ENCODE measurements at places on chromosomes 12 and 14.

GRCh38 chr12:47383942-47384341, 304.2 kb upstream of the AMIGO2 start:
- DNase-seq, result peak; percentile 40

GRCh38 chr12:52975820-52976573, 27.1 kb downstream of the KRT18 start:
- peak; percentile 52 for DNase-seq

DNA sequence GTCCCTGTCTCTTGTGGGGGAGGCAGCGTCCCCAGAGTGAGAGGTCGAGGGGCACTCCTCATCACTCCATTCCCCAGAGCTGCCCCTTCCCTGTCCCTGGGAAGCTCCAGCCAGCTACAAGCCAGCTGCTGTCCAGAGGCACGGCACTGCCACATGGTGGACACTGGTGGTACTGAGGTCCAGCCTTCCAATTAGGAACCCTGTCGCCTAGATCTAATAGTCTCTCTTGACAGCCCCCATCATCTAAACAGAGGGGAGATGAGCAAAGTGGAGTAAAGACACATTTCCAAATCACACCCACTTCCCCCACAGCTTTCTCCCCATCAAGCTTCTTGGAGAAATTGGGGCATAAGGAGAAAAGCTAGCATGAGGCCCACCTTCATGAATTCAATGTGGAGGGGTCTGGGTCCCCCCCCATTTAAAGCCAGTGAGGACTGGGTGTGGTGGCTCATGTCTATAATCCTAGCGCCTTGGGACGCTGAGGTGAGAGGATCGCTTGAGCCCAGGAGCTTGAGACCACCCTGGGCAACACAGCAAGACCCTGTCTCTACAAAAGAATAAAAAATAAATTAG, 2.1 kb upstream of the INHBE start:
- peak; percentile 79 for DNase-seq

DNA sequence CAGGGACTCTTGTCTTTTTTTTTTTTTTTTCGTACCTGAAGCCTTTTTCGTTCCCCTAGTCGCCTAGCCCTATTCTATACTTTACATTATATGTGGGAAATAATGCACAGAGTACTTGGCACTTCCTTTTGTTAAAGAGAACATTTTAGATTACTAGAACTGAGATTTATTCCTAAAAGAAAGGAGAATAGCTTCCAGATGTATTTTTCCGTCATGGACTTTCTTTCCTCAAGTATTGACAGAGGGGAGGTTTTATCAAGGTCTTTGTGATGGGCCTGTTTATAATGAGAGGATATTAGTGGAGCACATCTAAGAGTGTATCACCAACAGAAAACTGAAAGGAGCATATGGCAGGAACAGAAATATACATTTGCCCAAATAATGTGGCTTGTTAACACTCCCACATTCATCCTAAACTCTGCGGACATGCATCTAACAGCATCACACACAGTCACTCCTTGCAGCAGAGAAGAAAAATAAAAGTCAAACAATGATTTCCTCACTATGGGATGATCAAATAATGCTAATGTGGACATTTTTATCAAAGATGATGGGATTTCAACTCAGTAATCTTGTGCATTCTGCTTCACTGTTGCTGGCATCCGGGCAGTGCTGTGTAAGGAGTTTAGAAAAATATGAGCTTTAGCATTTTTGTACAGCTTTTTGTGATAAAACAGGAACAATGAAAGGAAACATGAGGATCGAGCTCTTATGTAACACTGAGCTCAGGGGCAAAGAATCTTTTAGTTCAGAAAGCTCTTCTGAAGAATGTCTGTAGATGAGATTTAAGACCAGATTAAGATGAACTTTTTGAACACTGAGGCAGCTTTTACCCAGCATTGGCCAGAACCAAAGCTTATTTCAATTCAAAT, 183.1 kb downstream of the EGLN3 start:
- DNase-seq, result peak; percentile 59

DNA sequence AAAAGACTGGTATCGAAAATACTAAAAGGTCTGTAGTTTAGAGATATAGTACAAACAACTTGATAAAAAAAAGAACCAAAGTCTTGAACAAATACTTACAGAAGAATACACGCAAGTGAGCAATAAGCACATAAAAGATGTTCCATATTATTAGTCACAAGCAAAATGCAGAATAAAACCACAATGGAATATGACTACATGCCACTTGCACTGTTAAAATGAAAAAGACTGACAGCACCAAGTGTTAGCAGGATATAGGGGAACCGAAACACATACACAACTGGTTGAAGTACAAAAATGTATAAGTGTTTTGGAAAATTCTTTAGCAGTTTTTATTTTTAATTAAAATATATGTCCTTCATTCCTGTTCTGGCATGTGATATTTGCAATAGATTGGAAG, 3.6 kb downstream of the CLEC2A start:
- DNase-seq, result no peak

DNA sequence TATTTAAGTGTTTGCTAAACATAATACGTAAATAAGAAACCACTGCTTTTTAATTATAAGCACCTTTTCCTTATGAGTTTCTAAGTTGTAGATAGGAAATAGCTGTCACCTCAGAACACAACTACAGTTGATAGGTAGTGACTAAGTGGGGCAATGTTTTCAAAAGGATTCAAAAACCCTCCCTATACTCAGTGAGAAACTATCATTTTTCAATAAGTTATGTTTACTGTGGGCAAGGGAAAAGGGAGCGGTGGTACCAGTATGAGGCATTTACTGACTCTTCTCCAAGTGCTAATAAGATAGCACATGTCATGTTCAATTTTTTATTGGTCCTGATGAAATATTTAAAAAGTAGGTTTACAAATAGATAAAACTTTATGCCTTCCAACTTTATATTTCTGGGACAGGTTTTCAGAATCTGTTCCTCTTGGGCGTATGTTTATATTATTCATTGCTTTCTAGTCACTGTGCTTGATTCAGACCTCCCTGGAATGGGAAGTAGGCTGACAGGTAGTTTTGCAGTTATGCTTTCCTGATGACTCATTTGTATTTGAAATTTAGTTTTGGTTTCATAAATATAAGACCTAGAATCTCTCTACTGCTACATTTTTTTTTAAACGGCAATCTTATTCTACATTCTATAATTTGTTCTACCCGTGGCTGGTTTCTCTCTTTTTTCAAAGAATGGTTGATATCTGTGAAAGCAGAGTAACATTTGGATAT, 153.1 kb downstream of the TMEM117 start:
- DNase-seq, result no peak

GRCh38 chr12:25830456-25830855, 128.0 kb upstream of the RASSF8 start:
- peak; percentile 92 for DNase-seq

- peak; percentile 64 for DNase-seq
These were observed 37.5 kb downstream of the EMP1 start for GRCh38 chr12:13233830-13234641.

GRCh38 chr12:116263844-116264243, 13.6 kb downstream of the MED13L start:
- DNase-seq, result no peak

GRCh38 chr14:73802431-73803188, 49.0 kb upstream of the PTGR2 start:
- no peak for DNase-seq

- no peak for DNase-seq
These were observed 32.7 kb downstream of the TSPAN11 start for GRCh38 chr12:30959110-30959710.

DNA sequence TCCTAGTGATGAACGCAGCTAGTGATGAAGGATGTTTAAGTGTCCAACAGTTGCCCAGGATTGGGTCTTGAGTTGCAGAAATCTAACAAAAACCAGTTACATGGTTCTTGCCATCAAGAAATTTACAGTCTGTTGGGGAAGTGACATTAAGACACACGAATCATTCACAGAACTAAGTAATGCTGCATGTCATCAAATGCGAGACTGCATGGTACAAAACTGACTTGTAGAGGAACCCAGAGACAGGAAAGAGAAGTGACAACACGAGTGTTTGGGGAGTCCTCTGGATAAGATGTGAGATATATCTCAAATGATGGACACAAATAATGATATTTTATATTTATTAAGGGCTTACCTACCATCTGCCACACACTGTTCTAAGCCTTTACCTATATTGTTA, 6.1 kb upstream of the SYNE3 start:
- DNase-seq, result no peak

GRCh38 chr12:12586879-12587675, 24.4 kb upstream of the DUSP16 start:
- no peak for DNase-seq

DNA sequence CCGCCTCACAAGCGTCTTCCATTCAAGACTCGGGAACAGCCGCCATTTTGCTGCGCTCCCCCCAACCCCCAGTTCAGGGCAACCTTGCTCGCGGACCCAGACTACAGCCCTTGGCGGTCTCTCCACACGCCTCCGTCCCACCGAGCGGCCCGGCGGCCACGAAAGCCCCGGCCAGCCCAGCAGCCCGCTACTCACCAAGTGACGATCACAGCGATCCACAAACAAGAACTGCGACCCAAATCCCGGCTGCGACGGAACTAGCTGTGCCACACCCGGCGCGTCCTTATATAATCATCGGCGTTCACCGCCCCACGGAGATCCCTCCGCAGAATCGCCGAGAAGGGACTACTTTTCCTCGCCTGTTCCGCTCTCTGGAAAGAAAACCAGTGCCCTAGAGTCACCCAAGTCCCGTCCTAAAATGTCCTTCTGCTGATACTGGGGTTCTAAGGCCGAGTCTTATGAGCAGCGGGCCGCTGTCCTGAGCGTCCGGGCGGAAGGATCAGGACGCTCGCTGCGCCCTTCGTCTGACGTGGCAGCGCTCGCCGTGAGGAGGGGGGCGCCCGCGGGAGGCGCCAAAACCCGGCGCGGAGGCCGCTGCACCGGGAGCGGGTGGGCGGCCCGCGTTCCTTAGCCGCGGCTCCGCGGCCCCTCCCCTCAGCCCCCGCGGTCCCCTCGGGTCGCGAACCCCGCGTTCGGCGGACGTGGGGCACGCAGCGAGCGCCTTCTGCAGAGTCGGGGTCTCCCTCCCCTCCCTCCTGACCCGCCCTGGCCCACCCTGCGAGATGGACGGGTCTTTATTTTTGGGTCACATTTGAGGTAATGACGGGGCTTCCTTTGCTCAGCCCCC, at the start of gene UBC:
Gene UBC (minus strand): TSS at position 259 of the 847 bp plus-strand sequence. CDS start 879 bp downstream, outside the sequence.
- peak; percentile 91 for DNase-seq

DNA sequence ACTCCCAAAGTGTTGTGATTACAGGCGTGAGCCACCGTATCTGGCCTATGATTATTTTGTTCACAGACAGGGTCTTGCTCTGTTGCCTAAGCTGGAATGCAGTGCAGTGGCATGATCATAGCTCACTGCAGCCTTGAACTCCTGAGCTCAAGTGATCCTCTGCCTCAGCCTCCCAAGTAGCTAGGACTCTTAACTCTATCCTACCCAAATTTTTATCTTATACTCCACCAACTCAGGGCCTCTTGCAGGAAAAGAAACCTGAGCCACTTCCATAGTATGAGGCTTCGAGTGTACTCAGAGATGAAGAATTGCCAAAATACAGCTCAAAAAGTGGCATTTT, 828 bp downstream of the MMAB start:
- no peak for DNase-seq

DNA sequence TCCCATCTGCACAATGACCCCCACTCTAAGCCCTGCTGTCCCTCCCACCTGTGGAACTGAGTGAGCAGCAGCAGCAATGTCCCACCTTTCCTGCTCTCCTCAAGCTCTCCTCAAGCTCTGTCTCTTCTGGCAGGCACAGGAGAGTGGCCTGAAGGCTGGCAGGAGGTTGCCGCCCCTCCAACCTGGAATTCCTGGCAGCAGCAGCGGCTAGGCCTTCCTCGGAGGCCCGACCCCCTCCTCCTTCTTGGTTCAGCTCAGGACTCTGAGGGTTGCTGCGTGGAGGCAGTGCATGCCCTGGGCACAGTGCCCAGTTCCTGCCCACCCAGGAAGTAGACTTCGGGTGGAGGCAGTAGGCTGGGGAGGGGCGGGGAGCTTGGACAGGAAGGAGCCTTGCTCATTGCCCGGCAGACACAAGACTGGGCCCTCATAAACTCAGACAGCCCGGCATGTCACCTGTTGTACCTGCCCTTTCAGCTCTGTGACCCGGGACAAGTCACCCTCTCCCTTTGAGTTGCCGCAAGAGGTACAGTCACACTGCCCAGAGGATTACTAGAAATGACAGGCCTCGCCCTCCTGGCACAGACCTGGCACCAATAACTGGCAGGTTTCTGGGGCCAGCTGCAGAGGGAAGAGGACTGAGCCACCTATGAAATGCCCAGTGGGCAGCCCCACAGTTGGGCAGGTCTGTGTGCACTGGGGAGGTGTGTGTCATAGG, 2.1 kb upstream of the SERPINA1 start:
- DNase-seq, result no peak

Measured in fibroblast of skin of back (primary cell).